ENCODE measurements at places on chromosomes 11 and 22. TPM values are rescaled to one million over a fixed set of nuclear protein-coding genes. Genes with fewer than 3 reads are reported as not detected.

Gene CHRNA10
- total RNA-seq, result 0.71 TPM

Gene ARL14EP
- 26.9 TPM for total RNA-seq

DNA sequence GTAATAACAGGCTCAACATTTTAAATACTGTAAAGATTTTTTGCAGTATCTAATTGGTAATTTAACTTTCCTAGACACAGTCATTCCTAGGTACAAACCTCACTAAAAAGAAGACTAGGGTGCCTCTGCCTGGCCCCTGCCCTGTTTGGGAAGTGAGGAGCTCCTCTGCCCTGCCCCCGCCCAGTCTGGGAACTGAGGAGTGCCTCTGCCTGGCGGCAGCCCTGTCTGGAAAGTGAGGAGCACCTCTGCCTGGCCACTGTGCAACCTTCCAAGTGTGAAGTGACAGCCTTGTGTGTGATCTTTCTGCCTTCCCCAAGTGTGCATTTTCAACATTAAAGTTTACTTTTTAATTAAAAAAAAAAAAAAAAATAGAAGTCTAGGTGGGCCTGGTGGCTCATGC, 4.2 kb downstream of the CHORDC1 start:
- DNase-seq, result no peak
- H3K4me1 ChIP-seq, result peaks cover 3% of the 10 kb centered on the region
- peaks cover 2% of the 10 kb centered on the region for H3K36me3 ChIP-seq
- no peaks in the 10 kb centered on the region for H3K27me3 ChIP-seq
- no peak overlapping the region for H3K27ac ChIP-seq

GRCh38 chr11:34044664-34045485, 6.7 kb upstream of the CAPRIN1 start:
- H3K27me3 ChIP-seq, result peaks cover 4% of the 10 kb centered on the region
- H3K4me3 ChIP-seq, result no peak overlapping the region
- H3K4me1 ChIP-seq, result no peaks in the 10 kb centered on the region
- no peak overlapping the region for H3K27ac ChIP-seq
- no peak for DNase-seq
- no peaks in the 10 kb centered on the region for H3K36me3 ChIP-seq
